ENCODE measurements at places on chromosomes 6 and 20.

DNA sequence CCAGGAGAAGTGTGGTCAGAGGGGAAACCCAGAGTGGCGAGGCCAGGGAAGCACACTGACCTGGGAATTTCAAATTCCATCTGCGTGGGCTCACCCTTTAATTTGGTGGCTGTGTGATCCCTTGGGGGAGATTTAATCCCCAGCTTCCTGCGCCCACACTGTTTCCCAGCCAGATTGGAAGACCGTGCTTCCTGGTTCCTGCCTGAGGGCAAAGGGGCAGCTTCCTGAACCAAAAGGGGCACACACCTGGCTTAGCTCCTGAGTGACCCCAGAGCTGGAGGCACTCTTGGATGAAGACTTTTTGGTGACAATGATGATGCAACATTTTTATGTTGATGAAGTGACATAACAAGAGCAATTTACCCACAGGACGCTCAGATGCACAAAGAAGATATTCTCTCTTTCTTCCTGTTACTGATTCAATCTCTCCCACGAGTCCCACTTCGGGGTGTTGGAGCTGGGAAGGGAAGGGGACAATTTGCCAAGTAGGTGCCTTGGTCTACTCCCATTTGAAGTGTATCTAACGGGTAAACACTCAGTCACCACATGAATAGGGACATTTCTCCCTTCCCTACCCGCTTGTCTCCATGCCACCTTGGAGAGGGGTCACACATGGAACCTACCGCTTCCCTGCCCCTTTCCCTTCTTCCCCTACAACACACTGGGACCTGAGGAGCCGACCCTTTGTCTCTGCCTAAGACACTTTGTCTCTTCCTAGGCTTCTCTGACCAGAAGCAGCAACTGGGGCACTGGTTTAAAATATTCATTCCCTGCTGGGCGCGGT, 28.6 kb upstream of the CDKN1A start:
- DNase-seq, result no peak

DNA sequence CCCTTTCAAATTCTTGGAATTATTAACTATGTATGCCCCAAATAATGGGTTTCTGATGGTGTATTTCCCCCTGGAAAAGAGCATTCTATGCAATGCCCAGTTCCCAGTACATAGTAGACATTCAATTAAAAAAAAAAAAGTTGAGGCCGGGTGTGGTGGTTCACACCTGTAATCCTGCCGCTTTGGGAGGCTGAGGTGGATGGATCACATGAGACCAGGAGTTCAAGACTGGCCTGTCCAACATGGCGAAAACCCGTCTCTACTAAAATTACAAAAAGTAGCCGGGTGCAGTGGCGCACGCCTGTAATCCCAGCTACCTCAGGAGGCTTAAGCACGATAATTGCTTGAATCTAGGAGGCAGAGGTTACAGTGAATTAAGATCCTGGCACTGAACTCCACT, 83.3 kb upstream of the ZNF217 start:
- DNase-seq, result no peak

- DNase-seq, result no peak
Measured at GRCh38 chr6:98636941-98637340, 197.4 kb upstream of the POU3F2 start.

DNA sequence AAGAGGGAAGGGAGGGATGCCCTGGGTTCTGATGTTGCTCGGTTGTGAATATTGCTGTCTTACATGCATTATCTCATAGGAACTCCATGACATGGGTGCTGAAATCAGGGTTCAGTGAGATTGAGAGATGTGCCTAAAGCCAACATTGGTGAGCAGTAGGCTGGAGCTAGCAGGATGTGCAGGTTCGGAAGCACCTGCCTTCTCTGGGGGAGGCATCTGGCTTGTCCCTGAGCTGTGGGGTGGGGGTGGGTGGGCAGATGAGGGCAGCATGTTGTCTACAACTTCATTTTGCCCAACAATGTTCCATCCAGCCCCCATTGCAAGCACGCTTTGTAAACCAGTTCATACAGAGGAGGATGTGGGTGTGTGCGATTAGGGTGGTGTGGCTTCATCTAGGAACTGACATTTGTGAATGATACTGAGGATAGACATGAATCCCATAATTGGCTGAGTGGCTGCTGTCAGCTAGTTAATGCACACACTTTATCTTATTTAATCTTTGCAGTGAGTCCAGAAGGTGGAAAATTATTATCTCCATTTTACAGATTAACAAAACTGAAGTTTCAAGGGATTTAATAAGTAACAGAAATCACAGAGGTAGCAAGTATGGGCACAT, 119.4 kb downstream of the SYNDIG1 start:
- DNase-seq, result no peak

DNA sequence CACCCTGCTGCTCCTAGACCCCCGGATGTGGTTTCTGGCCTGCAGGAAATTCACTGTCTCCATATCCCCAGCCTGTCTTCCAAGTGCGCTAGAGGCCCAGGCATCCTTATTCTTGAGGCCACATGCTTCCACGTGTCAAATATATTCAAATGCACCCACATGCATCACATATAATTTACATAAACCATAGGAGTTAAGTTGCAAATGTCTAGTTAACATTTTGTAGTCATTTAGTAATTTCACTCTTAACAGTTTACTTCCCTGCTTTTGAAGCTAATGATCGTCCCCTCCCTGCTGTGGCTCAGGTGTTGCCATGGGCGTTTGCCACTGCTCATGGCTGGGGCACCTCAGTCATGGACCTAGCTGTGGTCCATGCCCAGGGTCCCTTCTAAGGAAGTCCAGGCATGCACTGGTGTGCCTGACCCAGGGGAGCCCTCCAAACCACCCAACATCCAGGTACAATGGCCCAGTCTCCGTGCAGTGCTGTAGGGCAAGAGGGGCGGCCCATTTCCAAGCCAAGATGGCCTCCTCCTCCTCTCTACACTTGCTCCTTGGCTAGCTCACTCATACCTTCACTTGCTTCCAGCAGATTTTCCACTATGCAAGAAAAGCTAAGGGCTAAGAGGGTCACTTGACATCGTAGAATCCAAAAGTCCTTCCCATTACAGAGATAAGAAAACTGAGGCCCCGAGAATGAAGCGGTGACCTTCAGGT, 42.4 kb downstream of the FGD2 start:
- no peak for DNase-seq

DNA sequence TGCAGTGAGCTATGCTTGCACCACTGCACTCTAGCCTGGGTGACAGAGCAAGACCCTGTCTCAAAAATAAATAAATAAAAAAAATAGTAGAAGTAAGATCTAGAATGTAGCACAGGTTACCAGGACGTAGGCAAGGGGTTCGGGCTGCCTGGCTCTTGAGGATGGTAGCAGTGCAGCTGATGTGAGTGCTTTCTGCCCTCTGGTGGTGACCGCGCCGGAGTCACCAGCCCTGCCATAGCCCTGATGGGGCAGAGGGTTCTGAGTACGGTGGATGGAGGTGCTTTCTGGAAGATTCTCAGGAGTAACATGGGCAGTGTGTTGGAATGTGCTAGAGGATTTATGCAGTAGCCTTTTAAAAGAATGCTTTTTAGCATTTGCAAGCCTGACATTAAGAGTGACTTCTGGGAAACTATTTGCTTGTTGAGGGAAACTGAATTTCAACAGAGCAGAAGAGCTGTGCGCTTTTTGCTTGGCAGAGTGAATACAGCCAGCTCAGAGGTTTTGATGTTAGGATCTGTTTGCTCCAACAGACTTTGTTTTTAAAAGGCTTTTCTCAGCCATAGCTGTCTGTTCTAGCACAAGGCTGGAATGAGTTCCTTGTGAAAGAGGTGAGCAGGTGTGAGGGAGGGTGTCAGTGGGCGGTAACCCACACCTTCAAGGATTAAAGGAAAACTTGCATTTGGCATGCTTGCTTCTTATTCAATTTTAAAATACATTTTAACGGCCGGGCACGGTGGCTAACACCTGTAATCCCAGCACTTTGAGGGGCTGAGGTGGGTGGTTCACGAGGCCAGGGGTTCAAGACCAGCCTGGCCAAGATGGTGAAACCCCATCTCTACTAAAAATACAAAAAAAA, 65.9 kb downstream of the PTPN1 start:
- no peak for DNase-seq

DNA sequence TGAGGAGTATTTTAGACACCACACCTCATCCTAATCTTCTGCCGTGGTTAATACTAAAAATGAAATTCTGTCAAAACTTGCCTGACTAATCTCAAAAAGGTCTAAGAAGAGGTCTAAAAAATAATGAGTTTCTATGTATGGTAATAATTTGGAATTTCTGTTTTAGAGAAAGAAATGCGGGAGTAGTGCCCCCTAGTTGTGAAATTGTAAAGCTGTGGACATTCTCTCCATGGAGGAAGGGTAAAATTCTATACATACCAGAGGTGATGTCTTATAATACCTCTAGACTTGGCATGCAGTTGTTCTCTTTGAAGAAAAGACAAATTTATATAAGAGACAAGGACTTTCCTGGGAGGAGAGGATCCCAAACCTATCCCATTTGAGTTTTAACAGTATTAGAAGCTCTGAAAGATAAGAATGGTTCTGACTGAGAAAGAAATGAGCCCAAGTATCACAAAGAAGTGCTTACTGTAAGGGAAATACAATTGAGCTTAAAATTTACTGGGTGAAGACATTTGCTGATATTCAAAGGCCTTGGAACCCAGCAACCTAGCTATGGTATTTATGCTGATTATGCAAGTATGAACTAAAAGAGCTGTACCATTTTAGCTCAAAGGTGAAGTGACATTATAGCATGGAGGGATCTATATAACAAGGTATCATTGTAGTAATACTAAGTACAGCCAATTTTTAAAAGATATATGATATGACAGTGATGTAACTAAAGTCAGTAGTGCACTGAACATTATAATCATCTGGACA, 5.1 kb upstream of the EPHA7 start:
- DNase-seq, result no peak

GRCh38 chr20:38002422-38002821, 30.8 kb downstream of the TTI1 start:
- DNase-seq, result no peak

GRCh38 chr6:89987830-89988229, 93.6 kb downstream of the GJA10 start:
- no peak for DNase-seq

DNA sequence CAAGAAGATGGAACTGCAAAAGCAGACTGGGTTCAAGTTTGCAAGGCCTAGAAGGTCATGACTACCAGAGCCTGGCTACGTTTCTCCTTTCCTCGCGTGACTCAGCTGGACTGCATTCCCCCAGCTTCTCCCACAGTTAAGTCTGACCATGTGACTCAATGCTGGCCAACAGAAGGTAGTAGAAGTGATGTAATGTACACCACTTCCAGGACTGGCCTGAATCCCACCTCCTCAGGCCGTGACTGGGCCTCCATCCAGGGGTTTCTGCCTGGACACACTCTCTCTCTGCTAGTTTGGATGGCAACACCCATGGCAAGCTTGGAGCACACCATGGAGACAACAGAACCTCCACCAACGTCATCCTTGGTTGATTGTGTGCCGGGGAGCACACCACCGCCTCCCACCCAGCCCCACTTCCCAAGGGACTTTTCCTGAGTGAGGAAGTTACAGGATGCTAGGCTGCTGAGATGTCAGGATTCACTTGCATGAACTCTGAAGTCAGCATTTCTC, 112.0 kb upstream of the CDYL start:
- peak; percentile 16 for DNase-seq

DNA sequence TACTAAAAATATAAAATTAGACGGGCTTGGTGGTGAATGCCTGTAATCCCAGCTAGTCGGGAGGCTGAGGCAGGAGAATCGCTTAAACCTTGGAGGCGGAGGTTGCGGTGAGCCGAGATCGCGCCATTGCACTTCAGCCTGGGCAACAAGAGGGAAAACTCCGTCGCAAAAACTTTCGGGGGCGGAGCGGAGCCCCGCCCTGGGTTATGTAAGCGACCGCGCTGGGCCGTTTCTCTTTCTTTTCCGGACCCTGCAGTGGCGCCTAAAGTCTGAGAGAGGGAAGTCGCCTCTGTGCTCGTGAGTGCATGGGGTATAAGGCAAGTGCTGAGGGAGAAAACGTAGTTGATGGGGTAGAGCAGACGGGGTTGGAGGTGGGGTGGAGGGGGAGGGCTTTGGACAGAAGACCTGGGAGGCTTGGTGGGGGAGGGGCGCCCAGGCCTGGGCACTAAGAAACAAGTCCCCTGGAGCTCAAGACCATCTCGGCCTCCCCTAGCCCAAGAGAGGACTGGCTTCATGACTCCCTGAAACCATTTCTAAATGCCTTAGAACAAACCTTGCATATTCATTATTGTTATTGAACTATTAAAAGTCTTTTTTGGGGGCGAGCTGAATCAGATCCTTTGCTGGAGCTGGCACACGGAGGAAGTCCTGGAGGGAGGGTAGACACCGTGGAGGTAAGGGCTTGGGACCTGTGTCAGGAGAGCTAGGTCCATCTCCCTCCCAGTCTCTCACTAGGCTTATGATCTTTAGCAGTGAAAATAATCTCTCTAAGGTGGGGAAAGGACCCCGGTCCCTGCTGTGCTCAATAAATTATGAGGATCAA, 2.7 kb upstream of the MICA start:
- DNase-seq, result no peak

- no peak for DNase-seq
Measured at GRCh38 chr20:36454698-36455427, 86.5 kb upstream of the MYL9 start.

DNA sequence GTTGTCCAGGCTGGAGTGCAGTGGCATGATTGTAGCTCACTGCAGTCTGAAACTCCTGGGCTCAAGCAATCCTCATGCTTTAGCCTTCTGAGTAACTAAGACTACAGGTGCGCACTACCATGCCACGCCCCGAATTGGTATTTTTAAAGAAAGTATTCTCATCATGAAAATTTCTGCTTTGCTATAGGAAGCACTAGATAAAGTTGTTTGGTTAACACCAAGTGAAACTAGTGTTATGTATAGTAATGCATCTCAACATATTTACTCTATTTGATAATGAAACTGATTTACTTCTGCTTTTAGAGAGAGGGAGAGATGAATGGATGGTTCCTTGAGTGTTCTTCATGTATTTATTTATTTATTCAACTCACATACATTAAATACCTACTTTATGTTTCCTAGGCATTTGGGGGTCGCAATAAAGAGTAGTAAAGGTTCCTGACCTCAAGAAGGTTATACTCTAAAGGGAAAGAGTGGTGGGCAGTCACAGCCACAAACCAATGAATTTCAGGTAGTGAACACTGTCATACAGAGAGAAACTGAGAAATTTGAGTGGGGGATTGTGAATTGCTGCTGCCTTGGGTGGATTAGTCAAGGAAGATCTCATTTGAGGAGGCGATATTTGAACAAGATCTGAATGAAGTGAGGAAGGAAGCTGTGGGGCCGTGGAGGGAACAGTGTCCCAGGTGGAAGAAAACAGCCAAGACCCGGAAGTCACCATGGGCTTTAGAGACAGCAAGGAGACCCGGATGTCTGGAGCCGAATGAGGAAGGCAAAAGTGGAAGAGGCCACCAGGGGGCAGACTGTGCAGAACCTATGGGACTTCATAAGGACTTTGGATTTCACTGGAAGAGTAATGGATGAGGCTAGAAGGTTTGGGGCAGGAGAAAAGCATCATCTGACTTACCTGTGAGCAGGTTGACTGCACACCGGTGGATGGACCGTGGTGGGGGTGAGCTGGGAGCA, 185.6 kb downstream of the TSHZ2 start:
- no peak for DNase-seq

DNA sequence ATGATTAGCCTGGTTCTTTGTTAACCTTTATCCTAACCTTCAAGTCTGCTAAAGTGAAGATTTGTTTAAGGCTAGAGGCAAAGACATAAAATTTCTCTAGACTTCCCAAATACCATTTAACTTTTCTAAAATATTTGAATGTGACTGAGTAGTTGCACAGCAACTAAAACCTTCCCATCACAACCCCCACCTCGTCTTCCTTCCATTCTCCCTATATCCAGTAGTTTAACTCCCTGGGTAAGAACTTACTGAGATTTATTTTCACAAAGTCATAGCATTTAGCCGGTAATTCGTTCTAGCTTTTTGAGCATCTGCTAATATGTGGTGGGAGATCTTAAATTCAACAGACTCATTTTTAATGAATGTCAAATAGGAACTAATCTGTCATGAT, 87.9 kb upstream of the AKIRIN2 start:
- no peak for DNase-seq

- DNase-seq, result peak; percentile 28
Measured at GRCh38 chr6:136736281-136736960, 55.9 kb downstream of the MAP3K5 start.
